ENCODE measurements at places on chromosomes 13 and 19.

- DNase-seq = no peak
Observed at GRCh38 chr13:29948244-29948643, 97.8 kb upstream of the UBL3 start.

GRCh38 chr13:28872427-28873176, 52.5 kb downstream of the MTUS2 start:
- no peak for DNase-seq

GRCh38 chr19:46670813-46671212, 9.8 kb upstream of the DACT3 start:
- DNase-seq = no peak

DNA sequence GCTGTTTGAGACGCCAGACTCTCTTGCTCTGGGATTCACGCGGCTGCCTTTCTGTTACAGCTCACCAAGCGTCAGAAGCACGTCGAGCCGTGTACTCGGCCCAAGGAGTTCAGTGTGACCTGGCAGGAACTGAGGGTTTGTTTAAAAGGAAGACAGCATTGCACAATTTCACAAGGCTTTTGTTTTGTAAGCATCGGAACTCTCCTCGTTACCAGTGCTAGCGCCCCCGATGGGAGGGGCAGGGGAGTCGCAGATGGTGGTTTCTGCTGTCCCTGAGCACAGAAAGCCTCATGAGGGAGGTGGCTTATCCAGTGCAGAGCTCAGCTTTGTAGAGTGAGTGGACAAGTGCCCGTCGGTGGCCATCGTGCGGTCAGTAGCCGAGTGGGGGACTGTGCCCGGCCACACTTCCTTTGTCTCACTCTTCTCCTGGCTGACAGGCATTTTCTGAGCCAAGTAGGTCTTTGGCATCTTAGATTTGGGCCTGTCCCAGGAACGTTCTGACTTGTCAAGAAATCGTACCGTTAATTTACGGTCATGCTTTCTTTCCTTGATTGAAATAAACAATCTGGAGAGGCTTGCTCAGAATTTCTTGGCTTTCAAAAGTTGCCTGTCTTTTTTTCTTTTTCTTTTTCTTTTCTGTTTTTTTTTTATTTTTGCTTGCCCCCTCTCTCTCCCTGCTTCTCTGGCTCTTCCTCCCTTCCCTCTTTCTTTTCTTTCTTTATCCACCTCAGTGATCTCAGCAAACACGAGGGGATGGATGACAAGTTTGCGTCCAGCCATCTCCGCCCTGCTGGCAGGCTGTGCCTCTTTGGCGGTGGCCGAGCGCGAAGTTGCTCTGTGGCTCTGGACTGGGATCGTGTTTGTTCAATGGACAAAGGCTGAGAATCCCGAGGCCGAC, 7.7 kb downstream of the KDM4B start:
- no peak for DNase-seq

DNA sequence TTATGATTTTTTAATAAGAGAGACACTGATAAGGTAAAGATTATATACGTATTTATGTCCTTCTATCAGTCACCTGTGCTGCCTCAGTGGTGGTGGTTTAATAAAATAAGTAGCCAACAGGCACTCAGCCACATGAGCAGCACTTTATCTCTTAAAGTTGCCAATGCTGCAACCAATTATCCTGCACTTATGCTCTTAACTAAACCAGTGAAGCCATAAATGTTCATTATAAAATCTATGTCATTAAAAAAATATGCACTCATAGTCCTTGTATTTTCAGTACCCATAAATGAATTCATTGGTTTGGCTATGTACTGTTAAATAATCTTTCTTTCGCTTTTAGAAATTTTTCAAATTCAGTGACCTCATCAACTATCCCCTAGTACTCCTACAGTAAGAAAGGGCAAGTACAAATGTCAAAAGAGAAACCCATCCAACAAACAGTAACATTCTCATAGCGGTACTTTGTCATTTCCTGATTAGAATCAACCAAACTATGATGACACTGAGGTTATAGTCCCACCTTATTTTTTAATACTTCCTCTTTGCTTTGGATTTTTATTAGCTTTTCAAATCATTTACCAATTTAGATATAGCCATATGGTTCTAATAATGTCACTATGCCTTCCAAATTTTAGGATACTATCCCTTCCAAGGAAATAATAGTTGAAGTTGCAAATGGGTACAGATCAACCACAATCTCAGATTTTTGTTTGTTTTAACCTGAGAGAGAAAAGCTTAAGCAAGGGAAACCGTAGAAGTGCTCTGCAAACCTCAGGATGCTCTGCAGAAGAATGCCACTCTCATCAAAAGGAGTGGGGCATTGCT, 190.9 kb downstream of the KLF12 start:
- DNase-seq = no peak

DNA sequence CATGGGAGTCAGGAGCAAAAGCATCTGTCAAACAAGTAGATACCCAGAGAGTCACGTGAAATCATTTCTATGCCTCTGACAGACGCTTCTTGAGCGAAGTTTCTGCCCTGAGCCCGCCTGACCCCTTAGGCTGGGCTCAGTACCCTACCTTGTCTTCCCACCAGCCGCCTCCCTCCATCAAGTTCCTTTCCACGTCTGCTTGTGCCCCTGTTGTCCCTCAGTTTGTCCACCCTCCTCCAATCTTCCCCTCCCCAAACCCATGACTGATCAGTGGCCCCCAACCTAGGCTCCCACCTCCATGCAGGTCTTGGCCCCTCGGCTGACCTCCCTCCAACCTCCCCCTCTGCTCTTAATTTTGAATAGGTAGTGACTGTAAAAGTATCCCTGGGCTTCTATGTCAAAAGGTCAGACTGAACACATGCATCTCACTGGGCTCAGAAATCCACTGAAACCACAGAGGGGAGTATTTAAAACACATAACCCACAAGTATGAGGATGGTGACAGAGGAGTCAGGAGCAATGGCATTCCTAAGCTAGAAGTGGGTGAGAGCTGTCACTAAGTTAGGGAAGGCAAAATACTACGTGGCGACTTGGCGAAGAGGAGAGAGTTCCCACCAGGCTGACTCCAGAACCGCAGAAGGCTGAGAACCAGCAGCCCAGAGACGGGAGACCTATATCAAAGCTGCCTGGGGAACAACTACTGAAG, 1.7 kb upstream of the ZNF446 start:
- no peak for DNase-seq

DNA sequence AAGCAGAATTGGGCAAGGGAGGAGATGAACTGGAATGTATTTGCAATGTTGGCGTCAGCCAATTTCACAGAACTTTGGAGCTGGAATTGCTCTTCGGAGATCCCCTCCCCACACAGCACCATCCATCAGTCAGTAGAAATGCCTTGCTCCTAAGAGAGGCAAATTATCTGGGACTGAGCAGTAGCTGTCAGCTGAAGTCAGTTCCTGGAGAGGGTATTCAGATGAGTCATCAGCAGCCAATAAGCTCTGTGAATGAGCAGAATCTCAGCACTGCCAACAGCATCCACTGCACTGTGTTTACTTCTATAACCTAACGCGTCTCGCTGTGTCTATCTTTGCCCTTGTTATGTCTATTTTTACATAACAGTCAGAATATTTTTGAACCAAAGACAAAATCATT, 213.7 kb downstream of the SLITRK5 start:
- DNase-seq = no peak

DNA sequence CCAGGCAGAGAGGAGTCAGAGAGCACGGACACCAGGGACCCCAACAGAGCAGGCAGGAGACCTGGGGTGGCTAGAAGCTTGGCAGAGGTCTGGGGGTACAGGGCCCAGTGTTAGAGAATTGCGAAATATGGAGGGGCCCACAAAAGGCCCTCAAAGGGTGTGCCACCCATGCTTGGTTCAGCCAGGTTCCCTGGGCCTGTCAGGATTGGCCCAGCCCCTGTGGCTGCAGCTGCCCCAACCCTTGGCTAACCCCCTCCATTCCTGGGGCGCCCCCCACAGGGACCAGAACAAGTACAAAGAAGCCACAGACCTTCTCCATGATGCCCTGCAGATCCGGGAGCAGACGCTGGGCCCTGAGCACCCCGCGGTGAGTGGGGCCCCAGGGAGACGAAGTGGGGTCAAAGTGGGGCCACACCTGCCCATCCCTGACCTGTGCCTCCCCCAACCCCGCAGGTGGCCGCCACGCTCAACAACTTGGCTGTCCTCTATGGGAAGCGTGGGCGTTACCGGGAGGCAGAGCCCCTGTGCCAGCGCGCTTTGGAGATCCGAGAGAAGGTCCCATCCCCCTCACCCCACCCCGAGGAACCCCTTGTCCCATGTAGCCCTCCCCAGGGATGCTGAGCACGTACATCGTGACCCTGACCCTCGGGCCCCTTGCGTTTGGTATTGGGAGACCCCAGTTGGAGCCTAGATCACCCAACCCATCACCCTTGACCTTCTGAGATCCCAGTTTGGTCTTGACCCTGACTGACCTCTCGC, 8.0 kb downstream of the KLC3 start:
- no peak for DNase-seq

DNA sequence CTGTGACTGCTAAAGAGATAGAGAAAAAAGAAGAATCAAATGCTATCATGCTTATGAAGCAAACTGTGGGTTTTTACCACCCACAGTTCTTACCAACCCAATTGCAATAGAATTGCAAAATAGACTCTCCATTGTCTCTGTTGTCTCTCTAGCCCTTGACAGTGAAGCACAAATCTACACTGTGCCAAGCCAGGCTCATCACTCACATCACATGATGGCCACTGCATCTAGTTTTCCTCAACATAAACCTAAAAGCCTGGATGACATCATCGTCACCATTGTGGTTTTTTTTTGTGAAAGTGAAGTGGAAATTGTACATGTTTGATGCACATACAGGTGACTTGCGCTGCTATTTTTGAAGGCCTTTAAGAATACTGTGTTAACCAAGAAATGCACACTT, 56.1 kb downstream of the KL start:
- DNase-seq = no peak

GRCh38 chr13:22336460-22336859, 665.6 kb downstream of the FGF9 start:
- DNase-seq = no peak

- DNase-seq = no peak
Observed at GRCh38 chr19:15398501-15399233, 19.1 kb upstream of the AKAP8 start.

Measured in NCI-H1436 treated with DMSO at 0.1 percent for 48 hours (cell line).